ENCODE measurements at places on chromosomes 13 and 19. TPM values are rescaled to one million over a fixed set of nuclear protein-coding genes. Genes with fewer than 3 reads are reported as not detected.

- H3K27me3 ChIP-seq = peaks cover 2% of the 10 kb centered on the region
- peak; percentile 34 for DNase-seq
- H3K27ac ChIP-seq = no peak overlapping the region
- H3K4me1 ChIP-seq = peaks cover 10% of the 10 kb centered on the region
Observed at GRCh38 chr19:53463263-53463662, 4.3 kb upstream of the ZNF813 start.

DNA sequence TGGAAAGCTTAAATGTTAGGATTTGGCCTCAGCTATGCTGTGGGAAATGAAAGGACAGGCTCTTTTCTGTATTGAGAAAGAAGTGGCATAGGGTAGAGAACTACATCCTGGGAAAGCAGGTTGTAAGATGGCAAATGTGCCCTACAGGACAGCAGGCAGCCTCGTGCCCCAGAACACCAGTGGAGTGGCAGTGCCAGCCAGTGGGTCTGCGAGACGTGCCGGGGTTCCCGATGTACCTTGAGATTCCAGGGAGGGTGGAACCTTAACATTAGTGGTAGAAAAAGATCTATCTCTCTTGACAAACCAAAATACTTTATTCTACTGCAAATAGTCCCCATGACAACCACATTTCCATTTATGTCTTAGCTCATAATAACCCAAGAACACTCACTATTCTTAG is 42.7 kb downstream of the DCLK1 start:
- H3K4me3 ChIP-seq = no peak overlapping the region
- H3K36me3 ChIP-seq = no peaks in the 10 kb centered on the region
- no peak overlapping the region for H3K27ac ChIP-seq
- DNase-seq = no peak

GRCh38 chr19:11260996-11261395 is 1.3 kb downstream of the DOCK6 start:
- no peak for DNase-seq
- H3K27me3 ChIP-seq = peaks cover 14% of the 10 kb centered on the region
- H3K4me1 ChIP-seq = peaks cover 13% of the 10 kb centered on the region
- H3K36me3 ChIP-seq = no peaks in the 10 kb centered on the region
- no peak overlapping the region for H3K27ac ChIP-seq

- H3K4me3 ChIP-seq = no peak overlapping the region
- no peak for DNase-seq
- H3K36me3 ChIP-seq = peaks cover 18% of the 10 kb centered on the region
- peaks cover 7% of the 10 kb centered on the region for H3K4me1 ChIP-seq
- H3K27ac ChIP-seq = no peak overlapping the region
Observed at GRCh38 chr13:28705461-28706083, 13.2 kb downstream of the SLC46A3 start.

GRCh38 chr19:42325896-42326771 is 699 bp downstream of the MEGF8 start:
- H3K4me3 ChIP-seq = peak overlapping the region; percentile 99
- H3K27ac ChIP-seq = peak overlapping the region; percentile 69
- H3K36me3 ChIP-seq = no peaks in the 10 kb centered on the region
- peaks cover 28% of the 10 kb centered on the region for H3K4me1 ChIP-seq

DNA sequence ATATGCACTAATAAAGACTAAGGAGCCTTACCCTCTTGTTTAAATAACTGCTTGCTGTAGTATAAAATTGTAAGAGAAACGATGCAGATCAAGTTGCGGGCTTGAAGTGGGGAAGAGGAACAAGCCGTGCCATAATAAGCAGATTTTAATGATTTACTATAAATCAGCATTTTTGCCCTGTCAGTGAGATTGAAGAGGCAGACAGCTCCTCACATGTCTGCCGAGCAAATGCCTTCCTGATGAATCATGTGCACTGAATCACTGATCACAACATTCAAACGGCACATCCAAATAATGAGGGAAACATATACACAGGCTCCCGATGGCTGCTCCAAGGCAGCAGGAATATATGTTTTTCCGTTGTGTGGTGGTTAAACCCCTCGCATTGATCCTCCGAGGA is 282.9 kb downstream of the TSHZ3 start:
- DNase-seq = no peak
- H3K27ac ChIP-seq = no peak overlapping the region
- no peaks in the 10 kb centered on the region for H3K4me1 ChIP-seq
- H3K4me3 ChIP-seq = no peak overlapping the region

DNA sequence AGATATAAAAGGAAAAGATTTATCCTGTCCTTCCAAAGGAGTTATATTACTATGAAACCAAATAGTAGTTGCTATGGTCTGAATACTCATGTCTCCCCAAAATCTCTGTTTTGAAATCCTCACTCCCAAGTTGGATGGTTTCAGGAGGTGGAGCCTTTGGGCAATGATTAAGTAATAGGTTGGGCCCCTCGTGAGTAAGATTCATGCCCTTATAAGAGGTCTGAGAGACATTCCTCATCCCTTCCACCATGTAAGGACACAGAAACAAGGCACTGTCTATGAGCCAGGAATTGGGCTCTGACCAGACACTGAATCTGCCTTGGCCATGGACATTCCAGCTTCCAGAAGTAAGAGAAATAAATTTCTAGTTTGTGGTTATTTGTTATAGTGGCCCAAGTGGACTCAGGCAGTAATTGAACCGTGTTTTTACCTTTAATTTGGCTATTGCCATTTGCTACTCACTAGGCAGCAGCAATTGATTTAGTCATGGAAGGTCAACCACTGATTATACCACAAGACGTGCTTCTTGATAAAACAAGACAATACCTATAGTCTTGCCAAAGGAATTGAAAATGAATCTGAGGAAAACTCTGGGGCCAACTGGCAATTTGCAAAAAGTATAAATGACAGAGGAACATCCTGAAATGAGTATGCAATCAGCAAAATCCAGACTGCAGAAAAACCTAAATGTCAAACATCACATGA is 717.4 kb upstream of the SPRY2 start:
- no peak for DNase-seq
- H3K4me3 ChIP-seq = no peak overlapping the region
- no peaks in the 10 kb centered on the region for H3K27me3 ChIP-seq
- no peaks in the 10 kb centered on the region for H3K4me1 ChIP-seq
- no peaks in the 10 kb centered on the region for H3K36me3 ChIP-seq
- H3K27ac ChIP-seq = no peak overlapping the region

DNA sequence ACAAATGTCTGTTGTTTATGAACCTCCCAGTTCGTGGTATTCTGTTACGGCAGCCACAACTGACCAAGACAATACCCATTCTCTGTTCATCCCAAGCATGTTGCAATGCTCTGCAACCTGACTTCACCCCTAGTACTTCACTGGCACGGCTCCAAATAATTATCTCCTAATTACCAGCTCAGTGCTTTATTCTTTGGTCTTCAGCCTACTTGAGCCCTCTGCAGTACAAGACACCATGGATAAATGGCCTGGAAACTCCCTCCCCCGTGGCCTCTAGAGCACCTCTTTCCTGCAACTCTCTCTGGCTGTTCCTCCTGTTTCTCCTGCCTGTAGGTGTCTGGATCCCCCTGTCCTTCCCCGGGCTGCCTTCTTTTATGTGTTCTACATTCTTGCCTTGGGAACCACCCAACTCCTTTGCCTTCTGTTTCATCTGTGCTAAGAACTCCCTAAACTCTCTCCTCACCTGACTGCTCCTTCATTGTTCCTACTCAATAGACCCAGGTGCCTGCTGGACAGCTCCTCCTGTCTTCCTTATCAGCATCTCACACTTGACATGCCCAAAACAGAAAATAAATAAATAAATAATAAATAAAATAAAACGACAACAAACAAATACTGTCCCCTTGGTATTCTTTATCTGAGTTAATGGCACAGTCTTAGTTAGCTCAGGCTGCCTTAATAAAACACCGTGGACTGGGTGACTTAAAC is 200.4 kb upstream of the IPO5 start:
- no peaks in the 10 kb centered on the region for H3K36me3 ChIP-seq
- no peak overlapping the region for H3K4me3 ChIP-seq
- DNase-seq = no peak
- H3K4me1 ChIP-seq = no peaks in the 10 kb centered on the region
- no peaks in the 10 kb centered on the region for H3K27me3 ChIP-seq

GRCh38 chr19:343451-343931 is 1.1 kb downstream of the MIER2 start:
- DNase-seq = peak; percentile 27
- H3K27me3 ChIP-seq = no peaks in the 10 kb centered on the region
- H3K4me1 ChIP-seq = peaks cover 20% of the 10 kb centered on the region
- H3K27ac ChIP-seq = no peak overlapping the region

DNA sequence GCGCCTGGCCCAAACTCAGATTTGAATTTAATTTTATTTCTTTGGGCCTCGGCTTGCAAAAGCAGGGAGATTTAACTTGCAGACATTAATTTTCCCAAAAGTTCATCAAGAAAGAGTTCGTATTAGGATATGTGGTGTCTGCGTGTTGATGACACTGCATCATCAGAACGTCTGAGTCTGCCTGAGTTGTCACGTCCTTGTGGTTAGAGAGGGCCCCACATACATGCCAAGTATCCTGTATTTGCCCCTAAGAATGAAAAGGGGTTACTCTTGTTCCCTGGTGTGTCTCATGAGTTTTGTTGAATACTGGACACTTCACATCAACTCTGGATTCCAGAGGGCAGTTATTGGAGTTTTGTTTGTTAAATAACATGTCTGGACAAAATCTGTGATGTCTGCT is 5.6 kb upstream of the TEX29 start:
- peaks cover 12% of the 10 kb centered on the region for H3K36me3 ChIP-seq
- no peak overlapping the region for H3K4me3 ChIP-seq
- no peaks in the 10 kb centered on the region for H3K4me1 ChIP-seq

DNA sequence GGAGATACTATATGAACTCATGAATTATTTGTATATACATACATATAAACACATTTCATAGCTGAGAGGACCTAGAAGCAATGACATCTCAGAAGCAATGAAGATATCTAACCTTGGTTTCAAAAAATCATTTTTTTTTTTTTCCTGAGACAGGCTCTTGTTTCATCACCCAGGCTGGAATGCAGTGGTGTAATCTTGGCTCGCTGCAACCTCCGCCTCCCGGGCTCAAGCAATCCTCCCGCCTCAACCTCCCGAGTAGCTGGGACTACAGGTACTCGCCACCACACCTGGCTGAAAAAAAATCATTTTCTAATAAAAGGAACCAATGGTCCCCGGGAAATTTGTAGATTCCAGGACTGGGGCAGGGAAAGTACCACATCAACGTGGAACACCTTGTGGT is 4.0 kb downstream of the ZNF565 start:
- H3K36me3 ChIP-seq = no peaks in the 10 kb centered on the region
- no peak overlapping the region for H3K4me3 ChIP-seq
- peaks cover 7% of the 10 kb centered on the region for H3K4me1 ChIP-seq
- no peak overlapping the region for H3K27ac ChIP-seq
- no peak for DNase-seq

DNA sequence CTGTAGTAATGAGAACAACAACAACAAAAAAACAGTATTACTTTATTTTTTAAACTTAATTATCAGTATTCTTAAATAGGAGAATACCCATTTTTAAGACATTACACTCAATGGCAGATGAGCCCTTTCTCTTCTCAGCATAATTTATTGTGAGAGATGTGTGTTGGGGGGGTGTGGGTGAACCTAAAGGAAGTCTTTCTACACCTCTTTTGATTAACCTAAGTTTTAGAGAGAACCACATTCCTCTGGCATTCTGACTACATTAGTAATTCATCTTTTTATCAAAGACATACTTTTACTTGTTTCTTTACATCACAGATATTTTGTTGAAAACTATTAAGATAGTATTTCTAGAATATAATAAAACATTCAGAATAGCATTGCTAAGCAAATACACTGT is 890.9 kb downstream of the PCDH9 start:
- no peak overlapping the region for H3K27ac ChIP-seq
- no peaks in the 10 kb centered on the region for H3K27me3 ChIP-seq
- no peaks in the 10 kb centered on the region for H3K36me3 ChIP-seq
- DNase-seq = no peak
- no peaks in the 10 kb centered on the region for H3K4me1 ChIP-seq

DNA sequence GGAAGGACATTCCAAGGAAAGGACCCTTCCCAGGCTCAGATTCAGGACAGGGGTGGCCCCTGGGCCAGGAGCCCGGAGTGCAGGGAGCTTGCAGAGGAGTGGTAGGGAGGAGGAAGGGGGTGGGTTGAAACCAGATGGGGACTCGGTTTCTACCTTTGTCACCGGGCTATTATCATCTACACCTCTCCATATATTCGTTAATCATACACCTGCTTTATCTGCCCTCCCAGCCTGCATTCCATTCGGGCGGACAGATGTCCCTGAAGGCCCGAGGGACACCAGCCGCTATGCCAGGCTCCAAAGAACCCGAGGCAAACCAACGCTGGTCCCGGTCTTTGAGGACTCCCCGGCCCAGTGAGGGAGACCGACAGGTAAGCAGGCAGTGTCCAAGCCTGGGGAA is 15.5 kb upstream of the MYH14 start:
- DNase-seq = no peak
- H3K4me3 ChIP-seq = no peak overlapping the region
- no peaks in the 10 kb centered on the region for H3K27me3 ChIP-seq
- H3K4me1 ChIP-seq = no peaks in the 10 kb centered on the region
- H3K36me3 ChIP-seq = no peaks in the 10 kb centered on the region

GRCh38 chr19:10654610-10655456 is 687 bp downstream of the ILF3 start:
- DNase-seq = no peak
- no peaks in the 10 kb centered on the region for H3K27me3 ChIP-seq
- peak overlapping the region; percentile 91 for H3K4me3 ChIP-seq
- H3K27ac ChIP-seq = peak overlapping the region; percentile 87

DNA sequence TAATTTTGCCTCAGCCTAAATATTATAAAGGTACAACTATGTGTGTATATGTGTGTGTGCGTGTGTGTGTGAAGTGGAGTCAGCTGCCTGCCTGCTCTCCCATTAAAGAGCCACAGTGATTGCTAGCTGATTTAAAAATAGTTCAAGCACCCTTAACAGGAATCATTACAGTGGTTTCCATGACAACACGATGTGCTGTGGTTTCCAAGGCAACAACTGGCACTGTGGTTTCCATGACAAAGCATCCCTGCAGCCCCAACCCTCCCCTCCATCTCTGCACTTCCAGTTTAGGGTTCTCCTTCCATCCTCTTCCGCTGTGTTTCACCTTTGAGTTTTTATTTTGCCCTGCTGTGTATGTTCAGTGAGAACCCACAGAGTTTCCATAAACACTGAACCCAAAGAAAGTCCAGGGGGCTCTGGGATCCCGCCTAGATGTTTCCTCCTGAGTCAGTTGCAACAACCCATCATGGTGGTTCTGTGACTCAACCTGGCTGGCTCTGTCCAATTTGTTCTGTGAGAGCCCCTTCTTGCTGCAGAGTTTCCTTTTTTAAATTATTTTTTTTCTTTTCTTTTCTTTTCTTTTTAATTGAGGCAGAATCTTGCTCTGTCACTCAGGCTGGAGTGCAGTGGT is 7.1 kb upstream of the PNMA8A start:
- no peaks in the 10 kb centered on the region for H3K36me3 ChIP-seq
- DNase-seq = no peak
- no peak overlapping the region for H3K4me3 ChIP-seq

- H3K36me3 ChIP-seq = no peaks in the 10 kb centered on the region
- no peak for DNase-seq
Observed at GRCh38 chr19:18336121-18336520, 4.3 kb upstream of the PGPEP1 start.

- no peaks in the 10 kb centered on the region for H3K27me3 ChIP-seq
- no peak for DNase-seq
- H3K36me3 ChIP-seq = no peaks in the 10 kb centered on the region
- H3K4me3 ChIP-seq = no peak overlapping the region
- H3K27ac ChIP-seq = no peak overlapping the region
Observed at GRCh38 chr13:109859898-109860297, 73.5 kb upstream of the IRS2 start.

Gene NHLRC3
- total RNA-seq = 38.8 TPM

Gene OR7E24
- total RNA-seq = not detected

Gene GPC5
- total RNA-seq = 0.17 TPM

Gene IGFLR1
- total RNA-seq = 245 TPM

Gene MAB21L1
- not detected for total RNA-seq

Gene CD70
- total RNA-seq = 48.5 TPM

Gene PNMA8A
- not detected for total RNA-seq

All from B cell (primary cell).